ENCODE measurements at places on chromosomes 5 and 9. TPM values are rescaled to one million over a fixed set of nuclear protein-coding genes. Genes with fewer than 3 reads are reported as not detected.

ANKRD34B gene
- total RNA-seq: not detected

GRCh38 chr5:176628406-176629228 is 1.7 kb downstream of the SNCB start:
- no peaks in the 10 kb centered on the region for H3K36me3 ChIP-seq
- H3K4me3 ChIP-seq: no peak overlapping the region
- H3K27ac ChIP-seq: no peak overlapping the region

DPYSL3 gene
- total RNA-seq: not detected

LMAN2 gene
- 104 TPM for total RNA-seq

LCNL1 gene
- not detected for total RNA-seq

- no peak for DNase-seq
- H3K4me3 ChIP-seq: no peak overlapping the region
- H3K27ac ChIP-seq: no peak overlapping the region
Measured at GRCh38 chr5:69238760-69239251, 4.1 kb downstream of the CDK7 start.

DNA sequence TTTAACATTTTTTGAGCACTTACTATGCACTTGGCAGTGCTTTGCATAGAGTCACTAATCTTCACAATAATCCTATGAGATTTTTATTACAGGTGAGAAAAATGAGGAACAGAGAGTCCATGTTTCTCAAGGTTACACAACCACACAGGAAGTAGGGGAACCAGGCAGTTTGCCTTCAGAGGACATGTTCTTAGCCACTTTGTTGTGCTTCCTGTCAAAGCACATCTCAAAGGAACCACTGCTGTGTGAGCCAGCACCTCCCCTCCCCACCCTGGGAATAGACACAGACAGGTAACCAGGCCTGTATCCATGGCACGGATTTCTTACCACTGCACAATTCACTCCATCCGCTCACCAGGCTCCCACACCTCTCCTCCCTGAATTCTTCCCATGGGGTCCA is 6.3 kb upstream of the DNAJB5 start:
- no peak for DNase-seq
- H3K36me3 ChIP-seq: no peaks in the 10 kb centered on the region
- H3K4me1 ChIP-seq: peaks cover 56% of the 10 kb centered on the region
- no peak overlapping the region for H3K27ac ChIP-seq
- H3K27me3 ChIP-seq: no peaks in the 10 kb centered on the region

HCN1 gene
- total RNA-seq: not detected

- H3K4me1 ChIP-seq: no peaks in the 10 kb centered on the region
- H3K27me3 ChIP-seq: peaks cover 16% of the 10 kb centered on the region
- no peak for DNase-seq
- no peak overlapping the region for H3K27ac ChIP-seq
Measured at GRCh38 chr5:74054641-74055421, 428.8 kb downstream of the ARHGEF28 start.

- peaks cover 8% of the 10 kb centered on the region for H3K36me3 ChIP-seq
- H3K4me1 ChIP-seq: peaks cover 2% of the 10 kb centered on the region
- H3K27me3 ChIP-seq: no peaks in the 10 kb centered on the region
- H3K27ac ChIP-seq: no peak overlapping the region
- no peak overlapping the region for H3K4me3 ChIP-seq
Measured at GRCh38 chr9:137107312-137107921, 7.1 kb downstream of the DPP7 start.

GRCh38 chr5:160959804-160960203 is 107.8 kb upstream of the ATP10B start:
- peak; percentile 15 for DNase-seq
- H3K27me3 ChIP-seq: peaks cover 8% of the 10 kb centered on the region

- peaks cover under 1% of the 10 kb centered on the region for H3K36me3 ChIP-seq
- H3K4me1 ChIP-seq: no peaks in the 10 kb centered on the region
- no peak for DNase-seq
- H3K27ac ChIP-seq: no peak overlapping the region
- peaks cover 5% of the 10 kb centered on the region for H3K27me3 ChIP-seq
- no peak overlapping the region for H3K4me3 ChIP-seq
Measured at GRCh38 chr5:158450751-158451171, 591.8 kb upstream of the CLINT1 start.

DNA sequence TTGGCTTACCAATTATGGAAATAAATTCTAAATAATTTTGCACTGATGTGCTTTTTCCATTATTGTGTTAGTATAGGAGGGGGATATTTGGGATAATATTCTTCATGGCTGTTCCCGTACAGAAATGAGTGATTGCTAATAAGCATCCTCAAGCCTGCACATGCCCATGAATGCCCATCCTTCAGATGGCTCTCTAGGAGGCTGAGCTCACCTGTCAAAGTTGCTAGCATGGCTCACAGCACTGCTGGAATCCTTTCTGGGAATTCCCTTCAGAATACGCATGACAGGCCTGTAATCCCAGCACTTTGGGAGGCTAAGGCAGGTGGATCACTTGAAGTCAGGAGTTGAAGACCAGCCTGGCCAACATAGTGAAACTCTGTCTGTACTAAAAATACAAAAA is 124.1 kb downstream of the NXNL2 start:
- no peaks in the 10 kb centered on the region for H3K4me1 ChIP-seq
- no peak overlapping the region for H3K4me3 ChIP-seq
- H3K27ac ChIP-seq: no peak overlapping the region
- peaks cover 6% of the 10 kb centered on the region for H3K27me3 ChIP-seq

SVEP1 gene
- not detected for total RNA-seq

CARTPT gene
- total RNA-seq: not detected

DNA sequence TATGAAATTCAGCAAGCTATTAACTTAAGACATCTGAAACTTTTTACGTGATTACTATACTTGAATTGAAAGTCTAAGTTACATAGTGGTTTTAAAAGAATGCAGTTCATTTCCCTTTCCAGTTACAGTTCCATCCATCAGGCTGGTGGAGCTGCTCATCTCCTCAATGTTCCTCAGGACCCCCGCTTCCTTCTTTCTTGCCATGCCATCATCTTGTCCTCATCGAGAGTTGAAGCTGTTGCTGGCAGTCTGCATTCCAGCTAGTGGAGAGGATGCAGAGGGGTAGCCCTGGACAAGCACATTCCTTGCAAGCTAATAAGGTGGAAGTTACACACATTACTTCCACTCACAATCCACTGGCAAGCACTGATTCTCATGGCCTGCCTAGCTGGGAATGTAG is 8.8 kb upstream of the RNF183 start:
- H3K27me3 ChIP-seq: no peaks in the 10 kb centered on the region
- no peak overlapping the region for H3K27ac ChIP-seq
- H3K36me3 ChIP-seq: no peaks in the 10 kb centered on the region
- no peak for DNase-seq
- no peak overlapping the region for H3K4me3 ChIP-seq

DNA sequence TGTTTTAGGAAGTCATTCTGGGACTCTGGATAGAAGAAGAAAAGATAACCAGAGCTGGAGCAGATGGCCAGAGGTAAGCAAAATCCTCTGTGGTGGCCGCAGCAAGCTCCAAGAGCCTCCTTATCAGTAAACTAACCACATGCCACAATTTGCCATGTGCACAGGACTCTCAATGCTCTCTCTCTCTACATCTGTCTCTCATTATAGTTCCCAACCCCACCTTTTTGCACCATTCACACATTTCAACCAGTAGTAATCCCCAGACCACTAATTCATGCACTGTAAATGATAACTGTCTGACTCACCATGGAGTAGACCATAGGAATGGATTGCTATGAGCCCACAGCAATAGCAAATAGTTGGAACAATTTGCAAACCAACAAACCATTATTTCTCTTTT is 526.1 kb downstream of the TLR4 start:
- H3K27ac ChIP-seq: no peak overlapping the region
- H3K4me1 ChIP-seq: no peaks in the 10 kb centered on the region
- H3K4me3 ChIP-seq: no peak overlapping the region
- no peaks in the 10 kb centered on the region for H3K27me3 ChIP-seq

- H3K36me3 ChIP-seq: no peaks in the 10 kb centered on the region
- H3K27ac ChIP-seq: no peak overlapping the region
- H3K27me3 ChIP-seq: peaks cover 20% of the 10 kb centered on the region
- no peak overlapping the region for H3K4me3 ChIP-seq
- DNase-seq: no peak
- H3K4me1 ChIP-seq: no peaks in the 10 kb centered on the region
Measured at GRCh38 chr5:181087309-181087708, 43.7 kb downstream of the OR2V1 start.

- H3K36me3 ChIP-seq: no peaks in the 10 kb centered on the region
- H3K4me1 ChIP-seq: peaks cover 15% of the 10 kb centered on the region
- H3K27me3 ChIP-seq: peaks cover 32% of the 10 kb centered on the region
Measured at GRCh38 chr9:4494332-4494731, 4.1 kb downstream of the SLC1A1 start.

GRCh38 chr5:141875795-141876627 is 2.2 kb downstream of the PCDH1 start:
- H3K36me3 ChIP-seq: no peaks in the 10 kb centered on the region
- H3K4me1 ChIP-seq: peaks cover 21% of the 10 kb centered on the region
- no peak for DNase-seq
- no peak overlapping the region for H3K27ac ChIP-seq
- H3K4me3 ChIP-seq: no peak overlapping the region

DNA sequence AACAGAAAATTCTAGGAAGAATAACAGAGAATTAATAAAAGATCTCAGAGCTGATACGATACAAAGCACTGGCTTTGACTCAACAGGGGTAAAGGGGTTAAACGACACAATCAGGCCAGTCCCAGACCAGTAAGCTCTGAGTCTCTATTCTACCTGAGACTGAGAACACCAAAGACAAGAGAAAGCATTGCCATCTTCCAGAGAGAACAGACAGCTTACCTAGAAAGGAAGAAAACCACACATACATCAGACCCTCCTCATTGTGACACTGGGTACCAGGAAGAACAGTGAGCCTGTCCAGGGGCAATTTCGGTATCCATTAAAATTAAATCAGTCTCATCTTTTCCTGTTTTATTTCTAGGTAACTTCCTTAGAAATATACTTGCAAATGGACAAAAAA is 41.1 kb downstream of the MRPL36 start:
- no peak overlapping the region for H3K4me3 ChIP-seq
- no peak for DNase-seq
- no peaks in the 10 kb centered on the region for H3K36me3 ChIP-seq
- H3K4me1 ChIP-seq: no peaks in the 10 kb centered on the region
- H3K27ac ChIP-seq: no peak overlapping the region
- peaks cover 9% of the 10 kb centered on the region for H3K27me3 ChIP-seq

GPRIN1 gene
- total RNA-seq: 4.5 TPM

All from activated CD4-positive, alpha-beta memory T cell treated with anti-CD3 and anti-CD28 coated beads for 36 hours (primary cell).